ENCODE measurements at places on chromosomes 1 and 21.
A peak's percentile ranks its signal among the peaks of the same experiment; 100 is the strongest.

DNA sequence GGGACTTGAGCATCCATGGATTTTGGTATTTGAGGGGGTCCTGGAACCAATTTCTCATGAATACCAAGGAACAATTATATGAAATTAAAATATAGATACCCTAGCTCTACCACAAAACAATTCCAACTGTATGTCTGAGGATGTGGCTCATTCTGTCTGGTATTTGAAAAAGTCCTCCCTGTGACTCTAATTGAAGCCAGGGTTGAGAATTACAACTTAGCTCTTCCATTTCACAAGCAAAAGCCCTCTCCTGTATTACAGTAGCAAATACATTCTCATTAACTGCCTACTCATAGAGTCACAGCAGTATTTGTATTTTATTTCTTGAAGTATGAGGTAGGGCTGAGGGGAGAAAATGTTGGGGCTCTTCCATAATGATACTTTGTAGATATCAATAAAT is 187.8 kb upstream of the OLFM3 start:
- DNase-seq = no peak

- no peak for DNase-seq
Observed at GRCh38 chr1:7268983-7269382, 483.7 kb downstream of the CAMTA1 start.

- no peak for DNase-seq
Observed at GRCh38 chr1:35001743-35002142, 16.6 kb upstream of the TMEM35B start.

DNA sequence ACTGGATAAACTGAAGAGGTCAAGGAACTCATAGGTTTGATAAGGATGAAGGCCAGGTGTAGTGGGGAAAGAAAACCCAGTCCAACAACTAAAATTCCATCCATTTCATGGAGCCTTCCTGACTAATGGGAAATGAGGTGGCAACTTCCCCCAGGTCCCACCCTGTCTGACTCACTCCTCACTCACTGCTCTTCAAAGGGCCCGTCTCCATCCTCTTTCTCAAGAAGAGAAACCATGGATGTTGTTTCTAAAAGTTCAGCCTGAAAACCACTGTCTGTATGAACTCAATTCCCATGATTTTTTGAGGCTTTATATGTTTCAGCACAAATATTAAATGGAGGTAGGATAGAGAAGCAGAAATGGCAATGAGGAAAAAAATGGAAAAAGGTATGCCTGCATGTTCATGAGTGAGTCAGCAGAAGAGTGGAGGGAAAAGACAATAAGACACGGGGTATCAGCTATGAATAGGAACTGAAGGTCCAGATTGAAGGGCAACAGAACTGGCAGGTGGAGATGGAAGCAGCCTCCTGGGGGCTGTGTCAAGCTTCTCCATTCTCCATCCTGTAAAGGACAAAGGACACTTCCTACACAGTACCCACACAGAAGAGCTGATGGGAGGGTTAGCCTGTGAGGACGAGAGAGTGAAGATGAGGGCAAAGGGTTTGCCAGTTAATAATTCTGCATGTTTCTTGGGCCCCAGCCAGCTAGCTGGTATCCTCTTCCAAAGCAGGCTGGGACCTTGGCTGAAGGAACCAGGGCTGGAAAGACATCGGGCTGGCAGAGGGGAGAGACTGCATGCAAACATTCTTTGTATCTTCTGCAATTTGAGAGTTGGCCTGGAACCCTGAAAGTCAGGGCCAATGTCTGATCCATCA is 5.5 kb upstream of the ELOVL1 start:
- DNase-seq = no peak

GRCh38 chr1:112704391-112704933 is 2.5 kb downstream of the RHOC start:
- DNase-seq = no peak

- peak; percentile 23 for DNase-seq
Observed at GRCh38 chr1:98661544-98662355, at the start of gene SNX7. TSS of gene SNX7 (plus strand) at chr1:98661721. CDS start at chr1:98661732, 11 bp downstream.

DNA sequence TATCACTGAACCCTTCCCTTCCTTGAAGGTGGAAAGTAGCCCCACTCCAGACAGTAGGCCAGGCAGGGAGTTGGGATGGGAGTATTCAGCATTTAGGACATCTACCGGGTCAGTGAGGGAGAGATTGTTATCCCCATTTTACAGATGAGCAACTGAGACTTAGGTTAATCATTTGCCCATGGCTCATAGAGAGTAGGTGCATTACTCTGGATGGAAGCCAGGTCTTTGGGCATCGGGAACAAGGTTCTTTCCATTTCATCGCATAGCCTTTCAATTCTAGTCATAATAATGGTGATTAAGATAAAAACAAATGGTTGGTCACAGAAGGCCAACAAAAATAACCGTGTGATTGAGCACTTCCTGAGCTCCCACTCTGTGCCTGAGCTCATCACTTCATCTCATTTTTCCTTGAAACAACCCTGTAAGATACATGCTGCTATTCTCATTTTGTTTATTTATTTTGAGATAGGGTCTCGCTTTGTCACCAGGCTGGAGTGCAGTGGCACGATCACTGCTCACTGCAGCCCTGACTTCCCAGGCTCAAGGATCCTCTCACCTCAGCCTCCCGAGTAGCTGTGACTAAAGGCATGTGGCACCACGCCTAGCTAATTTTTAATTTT is 64.8 kb downstream of the NAV1 start:
- no peak for DNase-seq

- no peak for DNase-seq
Observed at GRCh38 chr1:17281775-17282181, 26.2 kb upstream of the PADI4 start.

DNA sequence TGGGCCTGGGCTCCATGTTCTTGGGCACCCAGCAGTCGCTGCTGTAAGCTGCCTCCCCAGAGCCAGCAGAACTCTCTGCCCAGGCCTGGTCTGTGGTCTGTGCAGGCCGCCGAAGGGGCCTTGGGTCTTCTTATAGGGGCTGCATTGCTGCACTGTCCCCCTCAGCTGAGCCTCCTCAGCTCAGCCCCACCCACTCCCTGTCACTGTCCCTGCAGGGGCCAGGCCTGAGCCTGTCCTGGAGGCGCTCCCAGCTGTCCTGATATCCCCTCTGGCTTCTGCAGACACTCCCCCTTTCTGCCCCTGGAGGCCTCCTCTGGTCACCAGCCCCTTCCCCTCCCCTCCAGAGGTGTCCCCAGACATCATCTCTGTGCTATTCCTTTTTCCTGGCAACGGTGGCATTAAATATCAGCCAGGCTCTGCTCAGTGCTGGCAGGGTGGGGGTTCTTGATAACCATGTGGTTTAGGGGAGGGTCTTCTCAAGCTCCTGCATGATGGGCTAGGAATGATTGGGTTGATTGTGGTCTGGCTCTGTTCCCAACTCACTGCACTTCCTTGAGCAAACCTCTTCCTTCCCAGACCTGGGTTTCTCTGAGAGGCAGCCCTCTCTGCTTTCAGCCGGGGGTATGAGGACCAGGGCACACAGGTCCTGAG is 3.7 kb upstream of the FOXO6 start:
- DNase-seq = no peak

- no peak for DNase-seq
Observed at GRCh38 chr21:35044770-35045541, 4.1 kb downstream of the RUNX1 start.

DNA sequence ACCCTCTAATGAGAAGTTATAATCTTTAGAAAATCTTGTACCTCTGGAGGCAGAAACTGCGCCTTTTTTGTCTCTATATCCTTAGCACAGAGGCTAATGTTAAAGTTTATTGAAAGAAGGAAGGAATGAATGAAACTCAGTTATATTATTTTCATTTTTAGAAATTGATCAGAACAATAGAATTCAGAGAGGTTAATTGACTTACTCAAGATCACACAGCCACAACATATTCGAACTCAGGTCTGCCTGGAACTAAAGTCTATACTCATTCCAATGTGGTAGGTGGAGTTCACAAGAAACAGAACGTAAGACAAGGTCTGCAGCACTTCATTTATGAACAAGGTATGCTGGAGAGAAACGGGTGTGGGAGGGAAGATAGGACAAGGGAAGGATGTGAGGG is 23.0 kb upstream of the ITPKB start:
- DNase-seq = no peak

DNA sequence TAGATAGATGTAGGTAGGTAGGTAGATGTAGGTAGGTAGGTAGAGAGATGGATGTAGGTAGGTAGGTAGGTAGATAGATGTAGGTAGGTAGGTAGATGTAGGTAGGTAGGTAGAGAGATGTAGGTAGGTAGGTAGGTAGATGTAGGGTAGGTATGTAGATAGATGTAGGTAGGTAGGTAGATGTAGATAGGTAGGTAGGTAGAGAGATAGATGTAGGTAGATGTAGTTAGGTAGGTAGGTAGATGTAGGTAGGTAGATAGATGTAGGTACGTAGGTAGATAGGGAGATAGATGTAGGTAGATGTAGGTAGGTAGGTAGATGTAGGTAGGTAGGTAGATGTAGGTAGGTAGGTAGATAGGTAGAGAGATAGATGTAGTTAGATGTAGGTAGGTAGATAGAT is 62.3 kb upstream of the MORC3 start:
- DNase-seq = no peak

DNA sequence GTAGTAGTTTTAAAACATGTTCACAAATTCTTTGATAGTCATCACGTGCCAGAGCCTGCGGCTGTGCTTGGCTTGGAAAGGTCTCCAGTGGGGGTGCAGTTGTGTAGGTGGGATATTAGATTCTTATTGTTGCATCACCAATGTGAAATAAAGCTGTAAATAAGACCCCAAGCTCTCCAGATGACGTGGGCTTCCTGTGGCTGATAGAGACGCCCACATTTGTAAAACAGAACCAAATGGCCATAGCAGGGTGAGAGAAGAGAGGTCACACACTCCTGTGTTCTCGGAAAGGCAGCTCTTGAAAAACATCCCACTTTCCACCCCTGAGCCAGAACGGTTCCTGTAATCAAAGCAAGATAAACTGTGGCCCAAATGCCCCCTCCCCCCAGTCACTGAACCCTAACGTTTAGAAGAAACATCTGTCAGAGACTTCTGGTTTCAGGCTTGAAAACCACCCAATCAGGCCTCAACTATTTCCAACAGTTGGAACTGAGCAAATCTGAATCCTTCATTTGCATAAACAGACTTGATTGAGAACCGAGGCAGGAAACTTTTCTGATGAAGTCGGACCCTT is 6.6 kb upstream of the NTPCR start:
- no peak for DNase-seq

DNA sequence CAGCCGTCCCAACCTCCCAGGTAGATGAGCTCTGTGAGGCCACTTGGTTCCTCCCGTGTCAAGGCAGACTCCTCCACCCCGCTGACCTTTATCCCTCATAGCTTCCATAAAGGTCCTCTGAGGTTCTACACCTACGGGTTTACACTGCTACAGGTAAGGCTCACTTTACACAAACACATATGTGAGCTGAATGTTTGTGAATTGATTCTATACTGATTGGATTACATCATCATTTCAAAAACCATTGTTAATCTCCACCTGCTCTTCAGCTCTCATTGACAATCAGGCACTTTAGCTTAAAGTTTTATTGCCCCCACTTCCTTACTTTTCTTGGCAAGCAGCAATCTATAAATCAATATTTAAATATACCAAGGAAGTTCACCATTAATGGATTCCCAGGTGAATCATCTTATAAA is 12.8 kb upstream of the RGS16 start:
- no peak for DNase-seq

DNA sequence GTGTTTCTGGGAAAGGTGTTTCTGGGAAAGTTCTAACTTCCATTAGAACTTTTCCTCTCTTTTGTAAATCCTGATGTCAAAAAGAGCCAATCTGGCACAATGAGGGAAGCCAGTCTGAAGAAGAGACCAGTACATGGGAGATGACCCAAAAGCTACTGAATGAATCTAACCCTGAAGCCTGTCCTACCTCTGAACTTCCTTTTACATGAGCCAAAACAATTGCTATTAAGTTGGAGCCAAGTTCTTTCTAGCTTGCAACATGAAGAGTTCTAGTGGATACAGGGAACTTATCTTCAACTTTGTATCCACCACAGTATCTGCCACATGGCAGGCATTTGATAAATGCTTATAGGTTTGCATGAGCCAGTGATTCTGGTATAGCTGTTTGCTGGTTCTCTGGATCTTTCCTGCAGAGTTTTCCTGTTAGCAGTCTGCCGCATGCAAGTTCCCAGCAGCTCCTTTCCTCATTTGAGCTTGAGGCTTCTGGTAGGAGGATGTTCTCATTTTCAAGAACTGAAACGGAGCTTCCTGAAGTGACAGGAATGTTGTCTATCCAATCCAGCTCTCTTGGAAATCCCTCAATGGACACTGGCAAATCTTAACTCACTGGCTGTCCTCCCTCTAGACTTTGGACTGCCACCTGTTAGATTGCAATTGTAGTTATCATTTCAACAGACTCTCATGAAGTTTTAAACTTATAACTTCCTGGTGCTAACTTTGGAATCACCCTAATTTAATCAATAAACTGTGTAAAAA is 73.1 kb upstream of the LPGAT1 start:
- DNase-seq = no peak

DNA sequence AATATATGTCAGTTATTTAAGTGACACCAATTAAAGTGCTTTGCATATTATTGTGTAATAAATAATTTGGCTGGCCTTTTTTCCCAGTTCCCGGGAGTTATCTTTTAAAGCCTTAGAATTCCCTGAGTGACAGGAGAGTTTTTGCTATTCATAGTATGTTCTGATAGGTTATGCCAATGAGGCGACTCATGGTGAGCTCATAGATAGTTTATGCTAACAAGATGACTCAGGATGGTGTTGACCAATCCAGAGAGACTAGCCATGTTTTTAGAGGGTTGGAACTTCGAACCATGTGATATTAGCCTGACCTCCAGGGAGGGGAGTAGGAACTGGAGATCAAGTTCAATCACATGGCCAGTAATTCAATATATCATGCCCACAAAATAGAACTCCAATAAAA is 310.8 kb downstream of the USP25 start:
- no peak for DNase-seq

DNA sequence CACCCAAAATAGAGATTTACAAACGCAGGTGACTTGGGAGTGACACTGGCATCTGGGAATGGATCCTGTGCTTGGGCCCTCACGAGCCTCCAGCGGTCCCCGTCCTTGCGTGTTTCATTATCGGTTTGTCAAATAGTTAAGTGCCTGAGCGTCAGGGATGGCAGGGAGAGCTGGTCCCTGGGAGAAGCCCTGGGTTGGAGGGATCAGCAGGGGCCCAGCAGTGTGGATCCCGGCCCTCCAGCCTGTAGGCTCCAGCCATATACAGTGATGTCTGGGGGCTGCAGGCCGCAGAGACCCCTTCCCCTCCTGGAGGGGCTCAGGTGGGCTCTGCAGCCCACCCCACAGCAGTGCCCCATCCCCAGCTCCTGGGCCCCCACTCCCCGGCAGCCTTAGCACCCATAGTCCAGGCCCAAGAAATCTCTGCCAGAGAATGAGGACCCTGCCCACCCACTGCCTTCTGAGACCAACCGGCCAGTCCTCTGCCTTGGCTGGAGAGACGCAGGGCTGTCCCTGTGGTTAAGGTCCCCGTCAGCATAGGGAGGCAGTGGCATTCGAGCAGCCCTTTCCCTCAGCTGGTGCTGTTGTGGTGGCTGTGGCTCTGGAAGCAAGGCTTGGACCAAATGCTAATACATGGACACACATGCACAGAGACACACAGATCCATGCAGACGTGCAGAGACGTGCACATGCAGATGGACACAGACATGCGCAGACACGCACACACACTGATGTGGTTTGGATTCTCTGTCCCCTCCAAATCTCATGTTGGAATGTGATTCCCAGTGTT is 2.4 kb upstream of the SLC19A1 start:
- DNase-seq = peak; percentile 6

Data from GM12891 (cell line).